Lung microvascular endothelial cell (primary cell): ENCODE measurements at places on chromosomes 7 and 10.

DNA sequence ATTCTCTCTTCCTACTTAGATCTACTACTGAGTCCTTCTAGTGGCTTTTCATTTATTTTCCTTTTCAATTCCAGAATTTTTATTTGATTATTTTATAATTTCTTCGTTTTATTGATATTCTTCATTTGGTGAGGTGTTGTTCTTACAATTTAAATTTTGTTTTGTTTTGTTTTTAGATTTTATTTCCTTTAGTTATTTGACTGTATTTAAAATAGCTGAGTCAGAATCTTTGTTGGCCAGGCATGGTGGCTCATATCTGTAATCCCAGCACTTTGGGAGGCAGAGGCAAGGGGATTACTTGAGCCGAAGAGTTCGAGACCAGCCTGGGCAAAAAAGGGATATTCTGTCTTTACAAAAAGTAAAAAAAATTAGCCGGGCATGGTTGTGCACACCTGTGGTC lies 36.1 kb downstream of the AKAP9 start:
- DNase-seq = no peak

GRCh38 chr7:100079024-100079560 lies 2.4 kb downstream of the ZNF3 start:
- no peak for DNase-seq

DNA sequence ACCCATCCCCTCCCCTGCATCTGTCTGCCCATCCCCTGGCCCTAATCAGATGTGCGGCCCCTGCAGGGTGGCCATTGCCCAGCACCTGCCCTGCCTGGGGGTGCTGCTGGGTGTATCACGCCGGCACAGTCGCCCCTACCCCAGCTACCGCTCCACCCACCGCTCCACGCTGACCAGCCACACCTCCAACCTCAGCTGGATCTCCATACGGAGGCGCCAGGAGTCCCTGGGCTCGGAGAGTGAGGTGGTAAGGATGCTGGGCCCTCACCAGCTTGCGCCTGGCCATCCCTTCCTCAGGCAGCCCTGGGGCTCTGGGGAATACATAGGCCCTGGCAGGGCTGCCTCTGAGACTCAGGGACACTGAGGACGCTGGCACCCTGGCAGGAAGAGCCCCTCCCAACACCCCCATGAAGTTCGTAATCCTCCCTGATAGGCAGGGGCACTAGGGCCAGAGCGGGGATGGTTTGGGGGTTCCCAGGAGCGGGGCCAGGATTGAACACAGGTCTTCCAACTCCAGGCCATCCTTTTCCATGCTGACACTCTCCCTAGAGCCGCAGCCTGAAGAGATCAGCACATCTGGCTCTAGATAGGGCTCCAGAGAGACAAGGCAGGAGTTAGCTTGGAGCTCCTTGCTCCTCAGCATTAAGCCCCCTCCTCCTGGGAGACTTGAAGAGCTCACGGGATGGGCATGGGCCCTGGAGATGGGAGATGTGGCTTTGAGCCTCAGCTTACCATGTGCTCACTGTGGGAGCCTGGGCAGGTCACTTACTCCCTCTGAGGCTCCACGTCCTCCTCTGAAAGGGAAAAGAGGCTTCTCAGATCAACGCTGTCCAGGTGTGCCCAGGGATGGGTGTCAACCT lies 5.9 kb upstream of the LDB3 start:
- DNase-seq = no peak

- DNase-seq = no peak
These were observed 4.9 kb upstream of the CYP3A7 start for GRCh38 chr7:99739699-99740572.

DNA sequence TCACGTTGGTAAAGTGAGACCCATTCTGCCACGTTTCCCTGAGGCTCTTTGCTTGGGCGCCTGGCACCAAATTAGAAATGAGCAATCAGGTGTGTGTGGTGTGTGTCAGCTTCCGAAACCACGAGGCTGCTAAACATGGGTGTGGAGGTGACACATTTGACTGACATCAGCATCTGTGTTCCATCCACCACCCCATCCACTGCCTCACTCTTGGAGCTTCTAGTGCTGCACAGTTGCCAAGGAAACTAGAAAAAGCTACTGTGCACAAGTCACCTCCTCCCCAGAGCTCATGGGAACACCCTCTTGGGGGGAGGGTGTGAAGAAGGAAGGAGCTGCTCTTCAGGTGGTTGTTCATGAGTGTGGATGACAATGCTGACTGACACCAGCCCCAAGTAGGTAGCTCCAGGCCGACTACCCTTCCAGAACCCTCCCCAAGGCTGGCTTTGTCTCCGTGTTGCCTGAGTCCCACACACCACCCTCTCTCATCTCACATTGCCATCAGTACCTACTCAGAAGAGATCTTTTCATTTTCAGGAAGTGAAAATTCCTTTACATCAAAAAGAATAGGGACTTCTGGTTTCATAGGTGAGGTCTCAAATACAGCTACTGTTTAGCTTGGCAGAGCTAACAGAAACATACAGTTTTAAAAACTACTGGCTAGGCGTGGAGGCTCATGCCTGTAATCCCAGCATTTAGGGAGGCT lies 152.2 kb downstream of the TMEM178B start:
- no peak for DNase-seq

- DNase-seq = no peak
These were observed 363.1 kb downstream of the GATA3 start for GRCh38 chr10:8417631-8418030.

- no peak for DNase-seq
These were observed 42.7 kb downstream of the TMEM26 start for GRCh38 chr10:61410353-61411070.

- DNase-seq = no peak
These were observed 4.4 kb downstream of the FUOM start for GRCh38 chr10:133353202-133353959.

DNA sequence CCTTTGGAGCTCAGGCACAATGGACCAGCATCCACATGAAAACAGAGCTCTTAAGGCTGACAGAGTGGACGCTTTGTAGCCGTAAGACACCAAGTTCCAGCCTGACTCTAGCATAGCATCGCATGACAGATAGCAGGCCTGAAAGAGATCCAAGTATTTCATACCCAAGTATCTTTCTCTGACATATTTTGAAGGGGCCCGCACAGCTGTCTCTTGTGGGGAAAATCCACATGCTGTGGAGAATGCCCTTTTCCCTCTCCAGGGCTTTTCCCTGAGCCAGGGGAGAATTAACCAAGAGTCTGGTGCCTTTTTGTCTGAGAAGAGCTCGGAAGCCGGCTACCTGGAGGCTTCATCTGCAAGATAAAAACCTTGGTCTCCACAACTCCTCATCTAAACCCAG lies 51.0 kb downstream of the CFAP46 start:
- DNase-seq = no peak

GRCh38 chr7:142372727-142373126 lies 114.9 kb upstream of the PRSS58 start:
- DNase-seq = no peak

DNA sequence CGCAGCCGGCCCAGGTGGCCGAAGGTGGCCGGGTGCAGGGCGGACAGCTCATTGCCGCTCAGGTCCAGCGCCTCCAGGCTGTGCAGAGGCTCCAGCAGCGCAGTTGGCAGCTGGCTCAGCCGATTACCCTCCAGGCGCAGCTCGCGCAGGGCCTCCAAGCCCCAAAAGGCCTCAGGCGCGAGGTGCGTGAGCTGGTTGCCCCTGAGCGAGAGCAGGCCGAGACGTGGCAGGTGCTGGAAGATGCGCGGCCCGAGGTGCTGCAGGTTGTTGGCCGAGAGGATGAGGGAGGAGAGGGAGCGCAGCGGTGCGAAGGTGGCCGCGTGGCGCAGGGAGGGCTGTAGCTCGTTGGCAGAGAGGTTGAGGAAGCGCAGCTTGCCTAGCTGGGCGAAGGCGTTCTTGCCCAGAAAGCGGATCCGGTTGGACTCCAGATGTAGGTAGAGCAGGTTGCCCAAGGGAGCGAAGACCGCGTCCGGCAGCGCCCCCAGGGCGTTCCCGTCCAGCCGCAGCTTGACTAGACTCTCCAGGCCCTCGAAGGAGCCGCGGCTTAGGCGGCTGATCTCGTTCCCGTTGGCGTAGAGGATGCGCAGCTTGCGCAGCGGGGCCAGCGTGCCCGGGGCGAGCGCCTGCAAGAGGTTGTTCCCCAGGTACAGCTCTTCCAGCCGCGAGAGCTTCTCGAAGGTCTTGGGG lies 923 bp downstream of the TRIL start:
- DNase-seq = peak; percentile 55

DNA sequence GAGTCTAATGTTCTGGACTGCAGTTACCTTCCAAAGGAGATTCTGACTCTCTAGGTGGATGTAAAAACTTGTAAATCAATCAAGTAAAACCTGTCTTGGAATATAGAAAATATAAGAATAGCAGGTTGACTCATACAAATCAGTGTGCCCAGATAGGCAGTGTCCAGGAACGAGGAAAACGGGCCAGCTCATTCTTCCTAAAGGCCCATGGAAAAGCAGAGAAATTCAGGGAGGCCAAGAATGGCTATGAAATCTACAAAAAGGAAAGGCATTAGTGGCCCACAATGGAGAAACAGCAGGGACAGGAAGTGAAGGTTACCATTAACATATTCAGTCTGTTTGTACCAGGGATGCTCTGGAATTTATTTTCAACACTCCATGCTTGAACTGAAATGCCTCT lies 14.9 kb downstream of the GLI3 start:
- DNase-seq = no peak

DNA sequence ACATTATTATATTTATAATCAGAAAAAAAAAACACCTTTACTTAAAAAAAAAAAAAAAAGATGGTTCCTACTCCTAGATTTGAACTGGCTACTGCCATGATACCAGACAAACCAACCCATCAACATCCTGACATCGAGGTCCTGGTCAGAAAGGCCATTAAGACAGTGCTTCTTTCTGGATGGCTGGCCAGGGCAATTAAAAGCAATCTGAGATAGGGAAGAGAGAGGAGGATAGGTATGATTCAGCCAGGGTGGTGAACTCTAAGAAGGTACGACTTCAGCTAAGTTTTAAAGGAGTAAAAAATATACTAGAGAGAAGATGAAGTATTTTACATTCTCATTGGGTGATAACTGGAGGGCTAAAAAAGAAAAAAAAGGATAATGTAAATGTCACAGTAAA lies 139.0 kb downstream of the DOCK4 start:
- DNase-seq = no peak
